Fibroblast of skin of right biceps (primary cell): ENCODE measurements at places on chromosomes 5 and 9.

DNA sequence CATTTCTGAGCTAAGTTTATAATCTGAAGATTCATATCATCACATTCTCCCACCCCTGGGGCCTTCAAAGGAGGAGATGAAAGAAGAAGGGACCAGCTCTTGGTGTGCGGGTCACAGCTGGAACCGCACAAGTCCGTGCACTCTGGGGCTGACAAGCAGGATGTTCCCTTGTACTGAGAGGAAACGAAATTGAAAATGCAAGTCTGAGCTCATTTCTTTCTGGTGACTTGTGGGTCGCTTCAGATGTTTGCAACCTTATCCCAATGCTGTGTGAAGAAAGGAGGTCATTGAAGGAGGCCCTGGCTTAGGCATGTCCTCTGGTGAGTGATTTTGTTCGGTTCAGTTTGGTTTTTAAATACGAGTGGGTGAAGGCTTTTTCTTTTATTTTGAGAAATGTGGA is 59.6 kb downstream of the C9orf152 start:
- DNase-seq, result peak; percentile 29

- no peak for DNase-seq
These were observed 74.0 kb upstream of the TRPC7 start for GRCh38 chr5:136439367-136439766.

DNA sequence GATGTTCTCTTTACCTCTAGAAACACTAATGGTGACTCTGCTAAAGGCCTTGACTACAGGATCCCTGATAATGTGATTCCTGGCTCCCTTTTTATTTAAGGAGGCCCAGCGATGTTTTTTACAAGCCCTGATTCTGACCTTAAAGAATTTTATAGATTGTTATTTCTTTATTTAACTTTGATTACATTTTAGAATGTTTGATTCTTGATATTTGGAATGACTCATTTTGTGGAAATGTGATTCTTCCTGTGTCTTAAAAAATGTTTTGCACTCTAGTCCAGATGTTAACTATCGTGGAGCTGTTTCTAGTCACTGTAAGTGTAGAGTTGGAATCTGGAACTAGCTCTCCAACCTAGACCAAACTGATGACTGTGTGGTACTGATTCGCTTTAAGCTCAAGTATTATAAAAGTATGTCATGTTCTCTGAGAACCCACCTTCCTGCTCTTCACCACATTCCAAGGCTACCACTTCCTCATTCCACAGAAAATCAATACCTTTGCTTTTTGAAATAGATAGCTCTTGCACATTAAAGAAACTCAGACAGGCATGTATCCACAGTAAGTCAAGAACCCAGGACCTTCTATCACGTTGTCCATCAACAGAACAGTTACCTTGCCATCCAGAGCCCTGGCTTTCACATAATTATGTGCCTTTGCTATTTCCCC is 65.2 kb downstream of the JMY start:
- peak; percentile 54 for DNase-seq

DNA sequence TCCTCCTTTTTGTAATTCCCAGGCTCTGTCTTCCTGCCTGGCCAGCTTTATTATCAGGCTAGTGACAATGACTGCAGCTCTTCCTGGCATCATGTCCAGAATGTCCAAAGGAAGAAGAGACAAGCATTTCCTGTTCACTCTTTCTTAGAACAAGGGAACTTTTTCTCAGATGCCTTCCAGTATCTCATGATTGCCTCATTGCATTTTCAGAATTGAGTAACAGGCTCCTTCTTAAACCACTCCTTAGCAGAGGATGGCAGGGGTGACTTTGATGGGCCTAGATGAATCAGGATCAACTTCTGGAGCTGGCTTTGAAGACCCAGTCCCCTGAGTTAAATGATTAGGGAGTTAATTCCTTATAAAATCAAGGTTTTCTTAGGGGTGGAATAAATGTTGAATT is 92.9 kb upstream of the RASGRF2 start:
- no peak for DNase-seq

GRCh38 chr5:124704594-124705284 is 41.7 kb downstream of the ZNF608 start:
- DNase-seq, result no peak

GRCh38 chr5:150535611-150536010 is 27.7 kb downstream of the NDST1 start:
- DNase-seq, result no peak

- DNase-seq, result no peak
These were observed 364.7 kb upstream of the CD180 start for GRCh38 chr5:67561151-67561932.

- DNase-seq, result peak; percentile 26
These were observed 416.0 kb downstream of the MAN2A1 start for GRCh38 chr5:110105692-110106091.

- no peak for DNase-seq
These were observed 16.9 kb downstream of the BASP1 start for GRCh38 chr5:17234374-17234773.

DNA sequence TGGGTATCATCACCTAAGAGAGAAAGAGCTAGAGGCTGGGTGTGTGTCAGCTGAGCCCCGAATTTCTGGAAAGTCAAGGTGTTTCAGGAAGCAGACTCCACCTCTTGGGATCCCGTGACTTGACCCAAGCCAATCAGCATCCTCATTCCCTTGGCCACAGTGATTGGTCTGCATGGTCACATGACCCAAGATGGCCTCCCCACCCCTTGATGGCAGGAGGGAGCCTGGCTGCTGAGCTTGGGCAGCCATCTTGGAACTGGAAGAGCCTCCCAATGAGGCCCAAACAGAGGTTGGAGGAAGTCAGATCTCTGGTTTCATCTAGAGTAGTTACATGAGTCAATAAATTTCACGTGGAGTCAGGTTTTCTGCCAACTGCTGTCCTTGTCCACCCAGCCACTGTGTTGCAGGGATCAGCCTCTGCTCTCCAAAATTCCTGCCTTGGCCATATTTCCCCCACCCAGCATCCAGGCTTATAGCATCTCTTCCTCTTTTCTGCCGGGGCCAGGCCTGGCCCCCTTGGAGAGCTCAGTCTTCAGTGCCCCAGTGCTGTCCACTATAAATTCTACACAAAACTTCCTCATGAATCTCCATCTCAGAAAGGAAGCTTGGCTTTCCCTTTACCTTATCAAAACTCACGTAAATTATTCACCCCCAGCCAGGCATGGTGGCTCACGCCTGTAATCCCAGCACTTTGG is 17.2 kb upstream of the SUSD3 start:
- DNase-seq, result no peak

- DNase-seq, result peak; percentile 27
These were observed 3.8 kb downstream of the GAS1 start for GRCh38 chr9:86943201-86944113.

DNA sequence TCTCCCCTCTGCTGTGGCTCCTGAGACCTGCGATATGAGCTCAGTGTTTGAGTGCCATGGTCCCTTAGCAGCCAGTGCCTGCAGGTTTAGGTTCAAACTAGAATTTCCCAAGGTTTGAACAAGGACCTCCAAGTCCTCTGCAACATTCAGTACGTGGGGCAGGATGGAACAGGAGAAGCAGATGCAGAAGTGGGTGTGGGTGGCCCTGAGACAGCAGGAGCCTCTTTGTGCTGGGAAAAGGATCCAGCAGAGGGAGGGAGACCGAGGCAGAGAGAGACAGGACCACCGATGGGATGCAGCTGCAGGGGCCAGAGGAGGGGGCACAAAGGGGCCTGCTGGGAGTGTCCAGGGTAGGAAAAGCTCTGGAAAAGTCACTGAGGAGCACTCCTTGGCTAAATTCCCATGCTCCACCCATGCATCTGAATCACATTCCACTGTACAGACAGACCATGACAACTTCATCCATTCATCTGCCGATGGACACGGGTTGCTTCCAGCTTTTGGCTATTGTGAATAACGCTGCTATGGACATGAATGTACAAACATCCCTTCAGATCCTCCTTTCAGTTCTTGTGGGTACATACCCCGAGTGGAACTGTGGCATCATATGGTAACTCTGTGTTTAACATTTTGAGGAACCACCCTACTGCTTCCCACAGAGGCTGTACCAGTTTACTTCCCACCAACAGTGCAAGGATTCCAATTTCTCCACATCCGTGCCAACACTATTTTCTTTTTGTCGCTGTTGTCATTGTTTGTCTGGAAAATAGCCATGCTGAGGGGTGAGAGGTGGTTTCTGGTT is 26.7 kb upstream of the SUSD3 start:
- no peak for DNase-seq

DNA sequence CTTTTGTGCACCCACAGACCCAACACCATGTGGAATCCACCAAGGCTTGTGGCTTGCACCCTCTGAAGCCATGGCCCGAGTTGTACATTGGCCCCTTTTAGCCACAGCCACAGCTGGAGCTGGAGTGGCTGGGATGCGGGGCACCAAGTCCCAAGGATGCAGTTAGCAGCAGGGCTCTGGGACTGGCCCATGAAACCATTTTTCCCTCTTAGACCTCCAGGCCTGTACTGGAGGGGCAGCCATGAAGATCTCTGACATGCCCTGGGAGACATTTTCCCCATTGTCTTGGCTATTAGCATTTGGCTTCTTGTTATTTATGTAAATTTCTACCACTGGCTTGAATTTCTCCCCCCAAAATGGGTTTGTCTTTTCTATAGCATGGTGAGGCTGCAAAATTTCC is 51.8 kb downstream of the RASA1 start:
- no peak for DNase-seq

DNA sequence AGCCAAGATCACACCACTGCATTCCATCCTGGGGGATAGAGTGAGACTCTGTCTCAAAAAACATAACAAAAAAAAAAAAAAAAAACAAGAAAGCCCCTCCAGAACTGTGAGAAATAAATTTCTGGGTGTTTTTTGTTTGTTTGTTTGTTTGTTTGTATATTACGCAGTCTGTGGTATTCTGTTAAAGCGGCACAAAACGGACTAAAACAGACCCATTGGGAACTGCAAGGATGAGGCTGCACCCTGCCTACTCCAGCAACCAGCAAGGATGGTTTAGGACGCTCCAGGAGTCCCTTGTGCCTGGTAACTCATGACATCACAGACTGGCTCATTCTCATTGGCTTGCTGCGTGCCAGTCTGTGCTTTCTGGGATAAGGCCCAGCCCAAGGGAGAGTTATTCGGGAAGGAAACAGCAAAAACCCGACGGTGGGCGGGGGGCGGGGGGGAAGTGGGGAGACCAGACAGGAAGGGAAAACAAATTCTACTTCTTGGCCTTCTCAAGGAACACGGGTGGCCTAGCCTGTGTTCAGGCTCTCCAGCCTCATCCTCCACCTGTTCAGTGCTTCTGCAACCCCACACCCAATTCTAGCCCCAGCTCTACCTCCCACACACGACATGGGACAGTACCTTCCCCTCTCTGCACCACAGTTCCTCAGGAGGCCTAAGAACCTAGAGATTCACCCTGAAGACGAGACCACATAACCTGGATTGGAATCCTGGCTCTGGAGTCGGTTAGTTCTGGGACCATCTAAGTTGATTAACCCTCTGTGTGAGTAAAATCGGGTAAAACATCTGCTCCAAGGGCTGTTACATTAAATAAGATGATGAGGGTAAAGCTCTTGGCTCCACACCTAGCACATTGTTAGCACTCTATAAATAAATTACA is 2.8 kb downstream of the CD74 start:
- DNase-seq, result peak; percentile 80

DNA sequence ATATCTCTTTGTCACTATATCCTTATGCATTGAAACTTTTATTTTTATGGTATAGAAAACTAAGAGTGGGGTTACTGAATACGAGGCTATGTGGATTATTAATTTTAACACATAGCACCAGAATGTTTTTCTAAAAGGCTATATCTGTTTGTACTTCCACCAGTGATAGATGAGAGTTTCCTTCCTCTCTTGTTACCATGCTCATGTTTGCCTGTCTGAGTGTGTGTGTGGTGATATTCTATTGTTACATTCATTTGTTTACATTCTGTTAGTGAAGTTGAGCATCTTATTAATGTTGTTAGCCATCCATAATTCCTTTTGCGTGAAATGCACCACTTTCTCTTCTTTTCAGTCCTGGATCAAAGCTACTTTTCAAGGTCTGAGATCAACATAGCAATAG is 54.1 kb upstream of the ALDH1A1 start:
- no peak for DNase-seq

DNA sequence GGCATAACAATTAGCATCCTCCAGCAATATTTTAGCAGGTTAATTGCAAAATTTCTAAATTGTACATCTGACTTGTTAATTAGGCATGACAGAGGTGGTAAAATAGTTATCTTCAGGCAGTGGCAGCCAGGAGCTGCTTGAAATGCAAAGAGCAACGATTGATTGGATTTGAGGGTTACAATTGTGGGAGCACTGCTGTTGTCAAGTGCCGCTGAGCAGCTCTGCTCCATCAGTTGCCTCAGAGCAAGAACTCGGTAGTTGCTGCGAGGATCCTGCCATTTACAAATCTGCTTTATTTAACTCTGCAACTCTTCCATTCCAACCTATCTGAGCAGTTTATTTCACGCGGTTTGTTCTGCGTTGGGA is 12.6 kb downstream of the PBX3 start:
- DNase-seq, result peak; percentile 14

DNA sequence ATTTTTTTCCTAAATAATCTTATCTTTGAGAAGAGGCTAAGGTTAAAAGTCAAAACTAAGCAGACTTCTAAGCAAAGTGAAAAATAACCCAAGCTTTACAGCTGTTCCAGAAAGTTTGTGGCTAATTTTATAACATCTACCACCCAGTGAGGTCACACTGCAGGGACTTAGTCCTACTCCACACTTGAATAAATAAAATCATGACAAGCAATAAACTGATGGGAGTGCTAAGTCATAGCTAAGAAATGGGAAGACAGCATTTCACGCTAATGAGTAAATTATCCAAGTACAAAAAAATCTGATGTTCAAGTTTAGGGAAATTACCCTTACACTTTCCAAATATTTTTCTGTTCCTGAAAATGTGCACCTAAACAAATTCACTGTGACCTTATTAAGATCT is 47.7 kb downstream of the ZNF608 start:
- peak; percentile 58 for DNase-seq

DNA sequence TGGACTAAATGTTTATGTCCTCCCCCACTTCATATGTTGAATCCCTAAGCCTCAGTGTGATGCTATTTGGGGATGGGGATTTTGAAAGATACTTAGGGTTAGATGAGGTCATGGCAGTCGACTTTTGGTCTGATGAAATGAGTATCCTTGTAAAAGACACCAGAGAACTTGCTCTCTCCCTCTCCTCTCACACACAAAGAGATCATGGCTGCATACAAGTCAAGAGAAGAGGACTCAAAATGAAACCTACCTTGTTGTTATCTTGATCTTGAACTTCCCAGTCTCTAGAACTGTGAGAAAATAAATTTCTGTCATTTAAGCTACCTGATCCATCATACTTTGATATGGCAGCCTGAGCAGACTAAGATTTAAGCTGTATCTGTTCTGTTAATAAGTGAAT is 144.0 kb upstream of the HAPLN1 start:
- DNase-seq, result no peak

GRCh38 chr5:96742538-96742937 is 65.2 kb downstream of the ERAP1 start:
- no peak for DNase-seq

- DNase-seq, result no peak
These were observed 403.2 kb downstream of the KIF4B start for GRCh38 chr5:155416765-155417164.

DNA sequence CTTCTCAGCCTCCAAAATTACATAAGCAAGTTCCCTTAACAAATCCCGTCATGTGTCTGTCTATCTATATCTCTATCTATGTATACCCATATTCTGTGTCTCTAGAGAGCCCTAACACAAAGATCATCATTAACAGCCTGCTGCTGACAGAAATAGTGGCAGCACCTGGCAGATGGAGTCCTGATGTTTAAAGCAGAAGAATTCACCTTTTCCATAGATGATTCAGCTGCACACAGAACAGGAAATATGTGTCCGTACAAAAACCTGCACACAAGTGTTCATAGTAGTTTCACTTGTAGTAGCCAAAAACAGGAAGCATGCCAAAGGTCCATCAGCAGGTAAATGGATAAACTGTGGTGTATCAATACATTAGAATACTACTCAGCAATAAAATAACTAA is 45.0 kb upstream of the ACO1 start:
- no peak for DNase-seq

- no peak for DNase-seq
These were observed 291.2 kb downstream of the BRINP1 start for GRCh38 chr9:119078015-119078414.
